ENCODE measurements at places on chromosomes 6 and 20.

- DNase-seq = peak; percentile 72
Measured at GRCh38 chr6:144349690-144350527, 64.8 kb downstream of the UTRN start.

DNA sequence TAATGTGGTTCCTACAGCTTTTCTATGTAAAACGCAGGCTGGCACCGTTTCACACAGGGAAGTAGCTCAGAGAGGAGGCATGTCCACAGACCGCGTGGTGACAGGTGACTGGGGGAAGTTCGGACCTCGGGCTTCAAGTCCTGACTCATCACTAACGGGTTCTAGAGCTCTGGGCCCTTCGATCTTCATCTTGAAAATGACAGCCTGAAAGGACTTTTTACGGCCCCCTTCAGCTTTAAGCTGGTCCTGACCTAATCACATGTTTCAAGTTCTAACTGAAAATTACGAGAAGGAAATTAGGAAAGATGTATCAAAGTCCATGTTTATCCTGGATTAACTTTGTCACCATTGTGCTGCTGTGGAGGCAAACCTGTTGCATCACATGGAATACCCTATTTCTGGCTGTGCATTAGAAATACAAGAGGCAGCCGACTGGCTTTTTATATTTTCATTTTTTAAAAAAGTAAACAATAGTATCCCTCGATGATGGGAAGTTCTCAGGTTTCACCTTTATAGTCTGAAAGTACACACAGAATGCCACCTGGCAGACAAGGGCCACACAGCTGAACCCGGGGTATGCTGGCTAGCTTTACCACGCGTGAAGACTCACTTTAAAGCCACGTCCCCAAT lies 2.0 kb downstream of the MAN1A1 start:
- peak; percentile 17 for DNase-seq

DNA sequence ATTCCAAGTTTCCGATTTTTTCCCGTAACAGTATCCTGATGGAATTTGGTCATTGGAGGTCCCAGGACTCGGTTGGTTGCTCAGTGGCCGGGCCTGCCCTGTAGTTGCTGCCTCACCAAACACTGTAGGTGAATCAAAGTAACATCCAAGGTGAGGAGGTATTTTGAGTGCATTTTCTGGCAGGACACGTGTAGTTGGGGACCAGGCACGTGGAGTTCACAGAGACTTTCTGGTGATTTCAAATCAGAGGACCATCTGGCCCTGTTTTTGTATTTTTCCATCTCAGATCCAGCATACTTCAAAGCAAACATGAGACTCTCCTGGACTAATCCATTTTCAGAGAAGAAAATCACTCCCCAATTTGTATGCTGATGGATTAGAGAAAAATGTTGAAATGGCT lies 9.9 kb upstream of the DTD1 start:
- DNase-seq = no peak

- DNase-seq = peak; percentile 69
Measured at GRCh38 chr6:142845143-142845571, 99.8 kb downstream of the HIVEP2 start.

DNA sequence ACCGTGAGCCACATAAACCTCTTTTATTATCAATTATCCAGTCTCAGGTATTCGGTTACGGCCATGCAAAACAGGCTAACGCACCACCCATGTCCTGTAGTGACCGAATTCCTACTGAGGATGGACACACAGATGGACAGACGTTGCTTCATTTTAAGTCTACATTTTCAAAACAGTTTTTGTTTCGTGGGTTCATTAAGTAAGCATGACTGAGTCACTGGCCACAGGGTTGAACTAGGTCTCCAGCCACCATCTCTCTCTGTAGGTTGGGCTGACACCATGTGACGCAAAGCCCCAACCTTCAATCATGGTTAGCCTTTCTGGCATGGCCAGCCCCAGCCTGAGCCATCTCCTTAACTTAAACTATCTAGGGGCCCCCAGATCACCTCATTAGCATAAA lies 110.0 kb upstream of the SLC22A23 start:
- DNase-seq = peak; percentile 60

DNA sequence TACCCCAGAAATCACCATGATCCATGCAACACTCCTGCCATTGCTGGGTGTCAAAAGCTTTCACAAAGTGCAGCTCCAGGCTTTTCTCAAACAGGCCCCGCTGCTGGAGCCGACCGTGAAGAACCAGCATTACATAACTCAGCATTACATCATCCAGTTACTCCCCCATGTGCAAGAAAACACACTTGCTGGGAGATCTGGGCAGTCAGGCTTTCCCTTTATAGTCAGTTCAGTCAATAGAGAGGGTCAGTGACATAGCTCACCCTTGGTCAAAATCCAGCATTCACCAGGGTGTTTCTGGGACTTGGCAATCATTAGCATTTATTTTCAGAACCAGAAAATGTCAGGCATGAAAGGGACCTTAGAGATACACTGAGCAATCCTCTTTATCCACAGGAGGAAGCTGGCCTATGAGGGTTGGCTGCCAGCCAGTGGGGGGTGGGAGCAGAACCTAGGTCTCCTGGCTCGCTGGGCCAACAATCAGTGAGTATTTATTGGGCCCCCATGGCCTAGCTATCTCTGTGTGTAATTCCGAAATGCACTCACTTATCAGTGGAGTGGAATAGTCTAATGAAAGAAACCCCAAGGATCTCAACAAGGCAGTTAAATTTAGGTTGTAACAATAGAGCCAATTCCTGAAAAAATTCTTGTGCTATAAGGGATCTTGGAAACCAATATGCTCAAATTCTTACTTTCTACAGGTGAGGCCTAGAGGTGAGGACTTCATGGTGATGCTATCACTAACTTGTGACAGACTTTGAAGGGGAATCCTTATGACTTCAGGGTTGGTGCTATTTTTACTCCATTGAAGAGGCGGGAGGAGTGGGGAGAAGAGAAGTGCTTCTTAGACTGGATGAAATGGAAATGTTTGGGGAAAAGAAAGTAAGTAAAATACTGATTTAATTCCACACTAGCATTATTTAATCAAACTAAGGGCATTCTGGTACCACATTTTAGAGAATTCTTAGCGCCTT lies 54.6 kb downstream of the LYRM4 start:
- peak; percentile 43 for DNase-seq

- DNase-seq = no peak
Measured at GRCh38 chr20:34052414-34052813, 58.7 kb downstream of the RALY start.

DNA sequence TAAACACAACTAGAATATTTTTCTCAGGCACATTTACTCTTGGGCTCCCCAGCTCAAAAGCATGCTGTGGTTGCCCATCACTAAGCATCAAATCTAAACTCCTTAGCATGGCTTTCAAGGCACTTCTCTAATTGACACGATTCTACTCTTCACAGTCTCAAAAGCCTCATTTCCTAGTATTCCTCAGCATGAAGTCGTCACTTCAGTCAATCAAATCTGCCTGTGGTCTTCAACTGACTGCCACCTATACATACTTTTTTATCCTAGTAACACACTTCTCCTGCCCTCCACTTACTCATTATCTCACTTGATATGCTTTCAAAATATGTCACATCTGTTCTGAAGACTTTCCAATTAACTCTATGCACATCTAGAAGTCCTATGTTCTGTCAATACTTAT lies 110.3 kb downstream of the TBC1D32 start:
- no peak for DNase-seq

DNA sequence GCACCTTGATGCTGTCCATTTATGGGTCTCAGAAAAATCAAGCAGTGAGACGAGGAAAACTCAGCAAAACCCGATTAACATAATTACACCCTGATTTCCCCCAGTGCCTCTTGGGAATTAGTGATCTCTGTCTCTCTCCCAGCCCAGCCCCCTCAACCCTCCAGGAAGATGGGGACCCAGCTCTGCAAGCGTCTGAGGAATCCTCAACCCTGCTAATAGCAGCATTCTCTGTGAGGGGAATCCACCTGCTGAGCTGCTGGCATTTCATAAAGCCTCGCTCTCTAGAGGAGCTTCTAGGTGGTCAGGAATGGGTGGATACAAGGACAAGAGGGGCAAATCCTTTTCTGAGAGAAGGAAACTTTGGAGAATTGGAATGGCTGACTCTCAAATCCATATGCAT lies 13.9 kb downstream of the NR2E1 start:
- DNase-seq = no peak

DNA sequence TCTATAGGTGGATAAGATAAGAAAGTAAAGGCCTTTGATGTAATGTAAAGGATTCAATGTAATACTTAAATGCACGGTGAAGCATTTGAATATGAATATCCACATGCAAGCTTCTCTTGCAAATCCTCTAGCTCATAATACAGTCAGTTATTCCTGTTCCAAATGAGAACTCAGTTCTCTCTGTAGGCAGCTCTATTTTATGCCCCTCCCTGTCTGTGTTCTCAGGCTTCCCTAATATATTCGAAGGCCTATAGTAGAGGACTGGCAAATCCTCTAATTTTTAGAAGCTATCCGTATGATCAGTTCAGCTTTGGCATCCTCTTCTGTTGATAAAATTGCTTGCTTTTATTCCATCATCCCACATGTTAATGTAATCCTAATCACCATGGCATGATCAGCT lies 200.2 kb downstream of the UBE3D start:
- no peak for DNase-seq

DNA sequence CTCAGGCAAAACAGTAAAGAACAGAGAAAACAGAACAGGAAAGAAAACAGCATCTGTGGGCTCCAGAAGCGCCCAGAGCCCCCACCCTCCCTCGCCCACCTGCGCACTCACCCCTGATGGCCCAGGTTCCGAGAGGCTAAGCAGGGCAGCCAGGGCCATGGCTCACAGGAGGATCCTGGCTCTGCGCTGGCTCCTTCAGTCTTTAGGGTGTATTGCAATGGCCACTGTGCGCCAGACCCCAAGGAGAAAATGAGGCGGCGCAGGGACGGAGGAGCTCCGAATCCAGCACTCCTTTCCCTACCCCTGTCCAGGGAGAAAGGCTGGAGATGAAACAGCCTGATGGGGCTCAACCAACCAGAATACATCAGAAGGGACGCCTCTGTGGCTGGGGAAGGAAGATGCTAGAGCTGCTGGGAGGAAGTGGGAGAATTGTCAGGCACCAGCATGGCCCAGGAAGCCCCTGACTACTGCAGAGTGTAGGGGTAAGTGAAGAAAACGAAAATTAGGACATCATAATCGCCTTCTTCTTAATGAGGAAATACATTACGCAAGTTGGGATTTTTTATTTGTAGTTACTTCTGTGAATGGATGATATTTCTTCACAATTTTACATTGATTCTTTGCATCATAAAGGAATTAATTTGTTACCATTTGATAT lies 49.0 kb downstream of the COL11A2 start:
- no peak for DNase-seq

DNA sequence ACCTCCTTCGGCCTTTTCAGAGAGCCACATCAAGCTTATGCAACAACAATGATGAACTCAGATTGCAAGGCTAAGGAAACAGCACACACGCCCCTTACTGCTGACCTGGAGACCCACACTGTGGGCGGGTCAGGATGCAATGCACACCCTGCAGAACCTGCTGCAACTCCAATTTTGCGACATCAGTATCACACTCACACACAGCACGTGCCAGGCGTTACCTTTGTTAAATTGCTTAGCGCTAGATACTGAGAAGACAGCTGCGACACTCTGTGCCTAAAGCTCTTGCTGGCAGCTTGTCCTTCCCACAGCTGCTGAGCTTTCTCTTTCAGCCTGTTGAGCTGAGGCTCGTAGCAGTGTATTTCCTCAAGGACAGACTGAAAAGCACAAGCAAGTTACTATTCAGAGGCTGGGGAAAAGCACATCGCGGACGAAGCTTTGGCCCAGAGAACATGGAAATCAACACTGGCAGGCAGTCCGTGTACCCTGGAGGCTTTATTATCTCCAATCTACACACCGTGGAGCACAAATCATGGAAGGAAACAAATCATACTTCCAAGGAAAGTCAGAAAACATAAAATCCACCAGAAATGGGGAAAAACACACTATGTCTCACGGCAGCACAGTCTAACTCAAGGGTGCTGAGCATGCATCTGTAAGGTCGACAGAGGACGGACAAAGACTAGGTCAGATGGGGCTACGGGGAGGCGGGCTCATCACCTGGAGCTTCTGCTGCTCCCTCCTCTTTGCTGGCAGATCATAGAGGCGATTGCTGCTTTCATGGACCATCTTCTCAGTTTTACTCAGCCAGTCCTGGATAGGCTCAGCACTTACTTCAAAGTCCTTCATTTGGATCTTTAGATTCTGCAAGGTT lies 268.2 kb downstream of the SYNE1 start:
- no peak for DNase-seq

DNA sequence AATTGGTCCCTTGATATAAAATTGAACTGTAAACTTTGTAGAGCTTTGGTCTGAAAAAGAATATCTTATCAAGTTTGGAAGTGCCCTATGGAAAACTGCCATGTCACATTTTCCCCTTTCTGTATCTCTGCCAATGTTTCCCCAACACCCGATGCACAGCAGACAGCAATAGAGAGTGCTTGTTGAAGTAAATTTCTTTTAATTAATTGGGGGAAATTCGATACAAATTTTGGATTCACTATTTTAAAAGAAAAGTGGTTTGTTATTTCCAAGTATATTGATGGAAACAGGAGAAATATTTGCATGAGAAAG lies 208.1 kb downstream of the OGFRL1 start:
- DNase-seq = no peak

DNA sequence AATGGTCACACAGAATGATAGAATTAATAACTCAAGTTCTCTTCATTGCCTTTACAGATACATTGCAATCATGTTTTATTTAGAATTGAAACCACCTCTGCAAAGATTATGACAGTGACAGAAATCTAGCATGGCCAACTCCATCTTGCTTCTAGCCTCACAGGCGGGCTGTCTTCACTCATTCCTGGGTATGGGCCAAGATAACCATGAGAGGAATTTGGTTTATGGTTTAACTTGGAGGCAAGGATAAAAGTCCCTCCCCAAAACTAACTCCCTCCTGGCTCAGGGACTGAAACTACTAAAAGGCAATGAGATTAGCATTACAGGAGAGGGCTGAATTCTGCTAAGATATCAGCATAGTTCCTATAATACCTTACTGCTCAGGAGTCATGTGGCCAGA lies 95.2 kb upstream of the CST7 start:
- DNase-seq = no peak

GRCh38 chr6:23705697-23706096 lies 420.3 kb upstream of the NRSN1 start:
- DNase-seq = no peak

GRCh38 chr6:55621993-55622392 lies 43.0 kb upstream of the HMGCLL1 start:
- no peak for DNase-seq

- peak; percentile 16 for DNase-seq
Measured at GRCh38 chr6:167141667-167142432, 15.9 kb downstream of the GPR31 start.

GRCh38 chr6:110414669-110415068 lies 706 bp downstream of the DDO start:
- no peak for DNase-seq

GRCh38 chr6:72461144-72461543 lies 160.7 kb upstream of the KCNQ5 start:
- DNase-seq = no peak

- no peak for DNase-seq
Measured at GRCh38 chr6:47426524-47427302, 50.9 kb upstream of the CD2AP start.

DNA sequence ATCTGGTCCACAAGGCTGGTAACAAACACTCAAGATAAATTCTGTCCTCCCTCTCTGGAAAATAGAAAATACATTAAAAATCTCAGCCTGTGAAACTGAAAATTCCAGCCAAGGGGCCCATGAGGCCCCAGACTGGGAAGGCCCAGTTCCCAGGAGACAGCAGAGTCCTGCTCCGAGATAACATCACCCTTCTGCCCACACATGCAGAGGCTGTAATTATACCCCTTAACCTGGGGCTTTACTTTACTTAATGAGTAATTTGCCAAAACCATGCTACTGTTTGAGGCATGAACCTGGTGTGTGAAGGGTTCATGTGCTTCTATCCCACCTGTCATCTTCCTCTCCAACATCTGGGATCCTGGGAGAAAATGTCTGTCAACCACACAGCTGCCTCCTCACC lies 398.9 kb upstream of the SULF2 start:
- no peak for DNase-seq
